ENCODE measurements at places on chromosomes 6 and 20.

GRCh38 chr6:2376429-2377355, 131.3 kb upstream of the GMDS start:
- no peak for DNase-seq

DNA sequence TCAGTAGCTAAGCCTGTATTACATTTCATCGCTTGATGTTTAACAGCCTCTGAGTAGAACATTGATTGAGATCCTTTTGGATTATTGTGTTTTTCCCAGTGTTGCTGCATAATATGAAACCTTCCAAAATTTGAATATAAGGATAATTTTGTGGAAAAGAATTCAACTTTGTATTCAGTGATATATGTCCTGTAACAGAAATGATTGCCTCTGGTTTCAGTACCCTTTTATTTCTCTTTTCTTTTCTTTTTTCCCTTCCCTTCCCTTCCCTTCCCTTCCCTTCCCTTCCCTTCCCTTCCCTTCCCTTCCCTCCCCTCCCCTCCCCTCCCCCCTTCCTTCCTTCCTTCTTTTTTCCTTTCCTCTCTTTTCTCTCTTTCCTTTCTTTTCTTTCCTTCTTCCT, 74.6 kb downstream of the UTRN start:
- DNase-seq, result no peak

DNA sequence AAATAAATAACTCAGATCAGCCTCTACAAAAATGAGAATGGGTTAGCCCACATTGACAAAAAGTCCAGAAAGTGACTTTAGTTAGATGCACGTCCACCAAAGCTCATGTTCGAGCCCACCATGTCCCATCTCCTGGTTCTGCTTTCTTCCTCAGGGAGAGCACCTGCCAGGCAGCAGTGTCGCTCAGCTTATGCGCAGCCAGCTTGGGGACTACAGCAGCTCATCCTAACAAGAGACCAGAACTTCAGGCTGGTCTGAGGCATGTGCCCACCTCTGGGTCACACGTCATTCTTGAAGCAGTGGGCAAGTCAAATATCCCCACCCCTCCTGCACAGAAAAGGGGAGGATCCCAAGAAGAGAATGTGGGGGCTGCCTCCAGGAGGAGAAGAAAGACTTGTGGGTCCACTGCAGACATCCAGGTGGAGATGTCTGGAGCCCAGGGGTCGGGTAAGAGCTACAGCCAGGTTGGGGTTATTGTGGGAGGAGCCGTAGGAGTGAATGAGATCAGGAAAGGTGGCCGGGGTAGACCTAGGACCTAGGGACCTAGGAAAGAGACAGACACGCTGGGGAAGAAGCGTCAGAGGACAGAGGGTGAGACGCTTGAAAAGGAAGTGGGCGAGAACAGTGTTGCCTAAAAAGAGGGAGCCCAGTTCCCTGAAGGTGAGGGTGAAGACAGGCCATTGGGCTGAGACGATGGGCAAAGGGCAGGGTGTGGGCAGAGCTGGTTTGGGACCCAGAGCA, 52.5 kb downstream of the SSR1 start:
- no peak for DNase-seq

DNA sequence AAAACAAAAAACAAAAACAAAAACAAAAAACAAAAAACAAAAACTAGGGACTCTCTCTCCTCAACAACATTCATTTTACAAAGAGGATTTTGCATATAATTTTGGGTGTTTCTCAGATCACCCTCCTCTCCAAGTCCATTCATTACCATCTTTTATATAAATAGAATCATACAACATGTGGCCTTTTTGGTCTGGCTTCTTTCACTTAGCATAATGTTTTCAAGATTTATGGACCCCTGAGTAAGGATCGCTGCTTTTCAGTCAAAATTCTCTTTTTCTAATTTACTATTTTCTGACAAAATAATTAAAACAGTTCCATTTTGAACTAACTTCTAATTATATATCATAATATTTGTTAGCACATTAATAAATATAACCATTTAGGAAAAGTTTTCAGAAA, 94.8 kb downstream of the UBE3D start:
- DNase-seq, result no peak

DNA sequence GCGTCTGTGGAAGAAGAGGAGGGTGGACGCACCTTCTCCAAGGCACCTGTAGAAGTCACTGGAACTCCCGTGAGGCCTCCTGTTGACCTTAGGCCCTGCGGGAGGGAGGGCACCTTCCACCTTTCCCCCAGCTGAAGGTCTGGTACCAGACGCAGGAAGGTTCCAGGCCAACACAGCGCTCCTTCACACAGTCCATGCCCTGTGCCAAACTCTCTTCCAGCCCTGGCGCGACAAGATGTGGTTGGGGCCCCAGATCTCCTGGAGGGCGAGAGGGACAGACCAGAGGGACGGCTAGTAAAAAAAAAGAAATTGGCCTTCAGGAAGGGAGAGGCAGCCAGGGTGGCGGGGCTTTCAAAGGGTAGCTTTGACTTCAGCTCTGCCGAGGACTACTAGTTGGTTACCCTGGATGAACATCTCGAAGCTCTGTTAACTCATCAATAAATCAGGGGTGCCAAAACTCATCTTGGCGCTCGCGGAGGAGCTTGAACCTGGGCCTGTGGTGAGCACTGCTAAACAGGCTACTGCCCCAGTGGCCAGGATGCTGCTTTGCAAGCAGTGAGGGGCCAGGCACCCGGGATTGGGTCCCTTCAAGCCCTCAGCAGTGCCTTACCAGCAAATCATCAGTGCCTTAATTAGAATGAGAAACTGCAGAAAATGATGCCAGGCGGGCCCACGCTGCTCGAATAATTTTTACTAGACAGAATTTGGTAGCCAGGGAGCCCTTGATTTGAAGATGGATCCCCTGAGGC, 14.9 kb downstream of the AARS2 start:
- DNase-seq, result no peak

DNA sequence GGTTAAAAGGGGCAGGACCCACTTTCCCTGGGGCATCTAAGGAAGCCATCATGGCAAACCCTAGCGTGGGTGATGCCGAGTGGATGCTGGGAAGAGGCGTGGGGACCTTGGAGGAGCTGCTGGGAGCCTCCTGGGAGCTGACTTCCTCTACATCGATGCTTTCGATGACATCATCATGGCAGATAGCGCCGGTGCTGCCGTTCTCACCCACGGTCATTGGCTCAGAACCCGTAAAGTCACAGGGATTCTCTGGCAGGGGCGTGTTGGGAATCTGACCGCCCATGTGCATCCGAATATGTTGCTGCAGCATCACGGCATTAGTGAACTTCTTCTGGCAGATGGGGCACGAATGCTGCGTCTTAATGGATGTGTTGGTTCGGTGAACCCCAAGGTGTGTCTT, 12.1 kb downstream of the SALL4 start:
- DNase-seq, result no peak

DNA sequence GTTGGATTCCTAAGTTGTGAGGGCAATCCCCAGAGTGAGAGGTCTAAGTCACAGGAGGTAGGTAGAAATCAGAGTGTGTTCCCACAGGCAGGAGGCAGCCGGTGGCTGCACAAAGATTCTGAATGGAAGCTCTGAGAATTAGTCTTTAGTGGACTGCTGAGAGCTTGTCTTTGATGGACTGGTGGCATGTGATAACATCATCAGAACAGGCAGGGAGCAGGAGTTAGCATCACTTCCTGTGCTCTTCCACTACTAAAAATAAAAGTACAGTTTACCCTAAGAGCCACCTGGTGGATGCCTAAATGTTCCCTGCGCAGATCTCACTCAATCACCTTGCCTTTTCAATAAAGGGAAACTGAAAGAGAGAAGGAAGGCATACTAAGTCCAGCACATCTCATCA, 294.6 kb upstream of the POU3F2 start:
- DNase-seq, result peak; percentile 9

DNA sequence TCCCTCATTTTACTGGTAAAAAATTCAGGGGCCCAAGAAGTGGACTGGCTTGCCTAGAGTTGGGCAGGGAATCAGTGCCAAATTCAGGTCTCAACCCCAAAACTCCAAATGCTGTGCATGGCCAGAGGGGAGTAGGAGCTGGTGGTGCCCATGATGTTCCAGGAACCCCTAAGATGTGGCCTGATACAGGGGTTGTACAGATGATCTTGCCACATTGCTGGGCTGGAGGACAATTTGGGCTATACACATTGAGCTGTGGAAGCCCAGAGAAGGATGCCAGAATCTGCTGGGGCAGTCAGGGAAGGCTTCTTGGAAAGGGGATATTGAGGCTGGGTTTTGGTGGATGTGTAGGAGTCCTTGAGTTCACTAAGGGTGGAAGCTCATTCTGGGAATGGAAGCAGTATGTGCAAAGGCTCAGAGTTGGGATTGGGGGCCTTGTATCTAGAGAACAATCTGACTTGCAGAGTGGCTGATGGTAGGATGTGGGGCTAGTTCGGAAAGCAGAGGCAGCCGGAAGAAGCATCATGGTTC, 38.0 kb upstream of the APCDD1L start:
- DNase-seq, result no peak

DNA sequence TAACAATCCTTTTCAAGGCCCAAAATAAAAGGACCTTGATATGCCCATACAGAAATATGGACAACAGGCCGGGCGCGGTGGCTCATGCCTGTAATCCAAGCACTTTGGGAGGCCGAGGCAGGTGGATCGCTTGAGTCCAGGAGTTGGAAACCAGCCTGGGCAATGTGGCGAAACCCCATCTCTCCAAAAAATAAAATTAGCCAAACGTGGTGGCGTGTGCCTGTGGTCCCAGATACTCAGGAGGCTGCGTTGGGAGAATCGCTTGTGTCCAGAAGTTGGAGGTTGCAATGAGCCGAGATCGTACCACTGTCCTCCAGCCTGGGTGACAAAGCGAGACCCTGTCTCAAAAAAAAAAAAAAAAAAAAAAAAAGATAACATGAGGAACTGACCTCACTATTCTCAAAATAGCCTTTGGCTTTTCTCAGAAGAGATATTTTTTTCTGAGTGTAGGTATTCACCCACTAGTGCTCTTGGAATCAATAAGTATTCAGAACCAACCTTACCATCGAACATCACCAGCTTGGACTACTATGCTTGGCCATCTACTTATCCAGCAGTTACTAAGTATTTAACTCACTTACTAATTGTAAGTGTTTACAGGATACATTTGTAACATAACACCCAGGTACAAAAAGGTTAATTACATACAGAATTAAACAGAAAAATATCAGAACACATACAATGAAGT, 99.2 kb downstream of the OR2B2 start:
- peak; percentile 81 for DNase-seq

All from NAMALWA (cell line).